ENCODE measurements at places on chromosomes 2 and 18.

DNA sequence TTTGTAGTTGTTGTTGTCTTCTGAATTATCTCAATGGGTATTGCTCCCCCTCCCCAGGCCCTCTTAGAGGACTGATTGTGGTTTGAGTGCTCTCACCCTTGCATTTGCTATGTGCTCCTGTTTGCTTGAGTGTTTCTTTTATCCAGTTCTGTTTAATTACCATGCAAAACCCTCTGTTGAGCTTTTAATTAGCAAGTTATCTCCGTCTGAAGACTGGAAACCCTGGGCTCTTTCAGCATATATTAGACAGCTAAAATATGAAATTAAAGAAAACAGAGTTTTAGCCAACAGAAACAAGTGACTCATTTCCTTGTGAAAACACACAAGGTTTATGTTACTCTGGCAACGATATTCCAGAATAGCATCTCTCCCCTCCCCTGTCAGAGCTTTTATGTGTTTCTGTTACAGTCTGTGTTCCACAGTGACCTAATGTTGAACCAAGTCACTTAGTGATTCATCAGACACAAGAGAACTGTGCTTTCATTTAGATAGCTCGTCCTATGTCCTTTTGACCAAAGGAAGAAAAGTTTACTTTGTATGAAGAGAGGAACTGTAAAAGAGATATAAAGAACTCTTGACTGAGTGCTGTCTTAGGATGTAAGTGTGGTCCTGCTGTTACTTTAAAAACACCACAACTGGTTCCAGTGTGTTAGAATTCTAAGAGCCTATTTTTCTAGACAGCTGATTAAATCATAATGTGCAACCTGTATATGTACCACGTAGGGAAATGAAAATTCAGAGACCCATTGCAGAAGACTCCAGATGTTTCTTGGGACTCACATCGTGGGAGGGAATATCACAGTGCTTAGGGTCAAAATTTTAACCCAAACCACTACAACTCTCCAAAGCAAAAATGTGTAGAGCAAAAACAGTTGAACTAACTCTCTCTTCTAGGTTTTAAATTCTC lies 172.8 kb upstream of the RBMS1 start:
- DNase-seq: no peak

DNA sequence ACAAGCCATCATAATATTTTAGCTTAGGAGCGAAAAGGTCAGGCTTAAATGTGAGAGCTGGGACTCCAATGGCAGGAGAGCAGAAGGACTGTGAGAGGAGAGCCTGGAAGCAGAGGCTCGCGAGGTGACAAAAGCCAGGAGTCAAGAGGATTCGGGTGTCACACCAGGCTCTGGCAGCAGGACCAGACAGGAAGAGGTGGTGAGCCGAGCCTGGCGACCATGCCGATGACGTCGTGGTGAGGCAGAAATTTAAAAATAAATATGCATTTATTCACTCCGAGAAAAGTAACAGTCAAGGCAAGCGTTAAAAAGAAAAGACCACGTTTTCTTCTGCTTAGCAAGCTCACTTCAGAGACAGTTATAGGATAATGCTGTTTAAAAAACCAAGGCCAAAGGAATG lies 31.3 kb upstream of the ZNF236 start:
- no peak for DNase-seq

GRCh38 chr18:73245345-73245744 lies 377.6 kb upstream of the NETO1 start:
- DNase-seq: no peak

GRCh38 chr2:204545861-204546735 lies 823 bp downstream of the PARD3B start:
- peak; percentile 12 for DNase-seq

DNA sequence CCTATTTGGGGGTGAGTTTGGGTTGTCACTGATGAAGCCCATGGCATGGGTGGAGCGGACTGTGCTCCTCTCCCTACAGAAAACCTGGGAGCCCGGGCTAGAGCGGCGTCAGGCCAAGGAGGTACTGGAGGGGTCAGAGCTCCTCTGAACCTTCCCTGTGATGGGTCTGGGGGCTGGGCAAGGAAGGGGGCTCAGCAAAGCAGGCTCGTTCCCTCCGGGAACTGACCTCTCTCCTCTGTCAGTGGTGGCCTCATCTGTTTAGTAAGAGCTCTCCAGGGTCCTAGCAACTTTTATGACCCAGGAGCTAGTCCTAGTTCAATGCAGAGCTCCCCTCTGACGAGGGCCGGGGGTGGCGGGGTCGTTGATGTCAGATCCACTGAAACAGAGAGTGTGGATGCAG lies 62.4 kb upstream of the OTOF start:
- no peak for DNase-seq
